ENCODE measurements at places on chromosomes 1 and 21. TPM values are rescaled to one million over a fixed set of nuclear protein-coding genes. Genes with fewer than 3 reads are reported as not detected.

GRCh38 chr1:183733715-183734114 lies 71.2 kb upstream of the RGL1 start:
- DNase-seq = no peak

DNA sequence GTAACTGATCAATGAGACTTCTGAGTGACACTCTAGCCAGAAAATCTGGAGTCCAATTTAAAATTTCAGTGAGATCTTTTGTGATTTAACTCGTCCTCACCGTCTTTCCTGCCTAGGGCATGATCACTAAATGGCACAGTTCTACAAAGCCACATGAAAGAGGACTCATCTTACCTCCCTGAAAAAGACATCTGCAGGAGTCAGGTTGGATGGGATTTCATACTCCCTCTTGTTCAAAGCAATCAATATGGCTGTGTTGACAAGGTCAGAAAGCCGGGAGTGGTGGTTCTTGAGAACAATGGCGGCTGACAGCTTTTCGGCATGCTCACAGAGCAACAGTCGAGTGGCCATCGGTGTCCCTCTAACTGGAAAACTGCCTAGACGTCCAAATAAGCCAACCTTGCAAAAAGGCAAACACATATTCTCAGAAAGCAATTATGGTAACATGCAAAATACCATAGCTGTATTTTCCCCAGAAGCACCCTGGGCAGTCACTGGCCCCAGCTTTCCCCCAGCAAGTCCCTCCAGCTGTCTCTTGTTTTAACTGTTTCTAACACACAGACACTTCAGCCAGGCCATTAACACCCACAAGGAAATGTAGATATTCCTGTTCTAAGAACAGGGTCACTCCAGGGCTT lies 36.6 kb upstream of the ACTA1 start:
- DNase-seq = no peak

DNA sequence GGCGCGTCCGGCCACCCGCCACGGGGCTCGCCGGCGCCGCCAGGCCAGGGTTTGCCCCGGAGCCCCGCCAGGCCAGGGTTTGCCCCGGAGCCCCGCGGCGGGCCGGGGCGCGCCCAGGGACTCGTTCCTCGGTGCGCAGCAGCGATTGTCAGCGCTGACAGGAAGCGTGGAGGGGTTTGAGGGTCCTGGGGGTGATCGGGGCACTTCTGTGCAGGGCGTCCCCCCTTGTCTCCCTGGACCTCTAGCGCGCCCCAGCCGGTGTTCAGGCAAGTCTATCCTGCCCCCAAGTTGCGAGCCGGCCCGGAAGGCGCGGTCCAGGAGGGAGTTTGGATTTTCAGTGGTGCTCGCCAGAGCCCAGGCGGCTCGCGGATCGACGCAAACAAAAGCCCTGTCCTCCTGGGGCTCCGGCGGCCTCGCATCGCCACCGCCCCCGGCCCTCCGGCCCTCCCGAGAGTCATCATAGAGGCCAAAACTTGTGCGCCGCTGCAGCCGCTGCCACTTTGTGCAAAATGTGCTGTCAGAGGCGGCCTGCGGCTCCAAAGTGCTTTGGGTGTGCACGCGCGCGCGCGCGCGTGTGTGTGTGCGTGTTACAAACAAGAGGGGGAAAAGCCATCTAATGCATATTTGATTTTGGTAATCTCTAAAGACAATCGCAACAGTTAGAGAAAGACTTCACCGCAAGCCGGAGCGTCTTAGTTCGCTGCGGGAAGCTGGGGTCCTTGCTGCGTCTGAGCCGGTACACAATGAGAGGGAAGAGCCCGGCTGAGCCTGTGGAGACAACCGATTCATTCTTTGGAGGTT lies 1.0 kb downstream of the ROR1 start:
- DNase-seq = peak; percentile 72

Gene KRTAP13-4
- not detected for total RNA-seq

DNA sequence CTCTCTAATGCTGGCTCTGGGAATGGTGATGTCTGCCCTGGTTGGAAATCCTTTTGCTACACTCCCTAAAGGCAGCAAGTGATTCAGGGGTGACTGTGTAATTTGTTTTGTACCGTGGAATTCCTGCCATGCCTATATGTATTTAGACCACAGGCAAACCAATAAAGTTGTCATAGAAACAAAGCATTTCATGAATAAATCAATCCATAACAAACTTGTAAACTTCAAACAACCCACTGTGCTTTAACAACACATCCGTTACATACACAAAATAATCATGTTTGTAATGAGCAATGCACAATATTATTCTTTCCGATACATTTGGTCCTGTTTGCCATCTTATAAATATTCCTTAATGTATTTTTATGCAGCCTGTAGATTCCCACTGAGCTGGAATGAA lies 330.3 kb upstream of the SNX7 start:
- DNase-seq = no peak

Gene NBPF10
- 0.63 TPM for total RNA-seq

Gene MCOLN2
- total RNA-seq = 3.8 TPM

GRCh38 chr1:44534771-44535170 lies 129.7 kb downstream of the RNF220 start:
- DNase-seq = no peak

DNA sequence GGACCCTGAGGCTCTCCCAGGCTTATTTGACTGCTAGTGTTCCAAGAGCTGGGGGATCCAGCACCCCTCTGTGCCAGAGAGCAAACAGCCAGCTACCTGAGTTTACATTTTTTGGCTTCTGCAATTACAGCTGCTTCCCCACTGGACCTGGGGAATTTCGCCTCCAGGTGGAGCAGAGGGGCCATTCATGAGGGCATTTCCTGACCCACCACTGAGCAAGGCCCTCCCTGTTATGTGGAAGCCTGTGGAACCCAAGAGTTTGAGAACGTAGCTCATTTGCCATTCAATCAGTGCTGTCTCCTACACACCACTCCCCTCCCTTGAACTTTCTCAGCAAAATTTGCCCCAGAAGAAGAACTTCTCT lies 42.7 kb upstream of the TMEM51 start:
- peak; percentile 53 for DNase-seq

Gene SYNC
- 0.11 TPM for total RNA-seq

Gene THEM4
- 8.8 TPM for total RNA-seq

- no peak for DNase-seq
These were observed 48.9 kb downstream of the AHDC1 start for GRCh38 chr1:27554759-27555699.

GRCh38 chr1:33357099-33357498 lies 36.2 kb upstream of the A3GALT2 start:
- no peak for DNase-seq

DNA sequence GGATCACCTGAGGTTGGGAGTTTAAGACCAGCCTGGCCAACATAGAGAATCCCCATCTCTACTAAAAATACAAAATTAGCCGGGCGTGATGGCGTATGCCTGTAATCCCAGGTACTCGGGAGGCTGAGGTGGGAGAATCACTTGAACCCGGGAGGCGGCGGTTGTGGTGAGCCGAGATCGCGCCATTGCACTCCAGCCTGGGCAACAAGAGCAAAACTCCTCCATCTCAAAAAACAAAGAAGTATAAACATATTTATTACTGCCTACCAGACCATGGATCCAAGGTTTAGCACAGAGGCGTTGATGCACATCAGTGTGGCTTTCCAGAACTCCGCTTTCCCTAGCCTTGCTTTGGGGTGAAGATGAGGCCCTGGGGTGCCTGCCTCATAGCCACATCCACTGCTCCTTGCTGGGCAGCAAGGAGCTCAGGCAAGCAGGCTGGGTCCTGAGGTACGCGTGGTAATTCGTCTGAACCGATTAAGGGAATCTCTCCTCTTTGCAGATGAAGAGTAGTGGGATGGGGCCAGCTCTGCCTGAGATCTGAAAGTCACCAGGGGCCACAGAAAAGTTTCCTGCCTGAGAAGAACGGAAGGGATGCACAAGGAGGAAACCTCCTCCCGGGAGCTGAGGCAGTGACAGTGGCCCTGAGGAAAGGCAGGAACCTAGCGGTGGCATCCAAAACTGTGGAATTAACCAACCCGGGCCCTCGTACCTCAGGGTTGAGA lies 52.3 kb upstream of the LBR start:
- DNase-seq = no peak

DNA sequence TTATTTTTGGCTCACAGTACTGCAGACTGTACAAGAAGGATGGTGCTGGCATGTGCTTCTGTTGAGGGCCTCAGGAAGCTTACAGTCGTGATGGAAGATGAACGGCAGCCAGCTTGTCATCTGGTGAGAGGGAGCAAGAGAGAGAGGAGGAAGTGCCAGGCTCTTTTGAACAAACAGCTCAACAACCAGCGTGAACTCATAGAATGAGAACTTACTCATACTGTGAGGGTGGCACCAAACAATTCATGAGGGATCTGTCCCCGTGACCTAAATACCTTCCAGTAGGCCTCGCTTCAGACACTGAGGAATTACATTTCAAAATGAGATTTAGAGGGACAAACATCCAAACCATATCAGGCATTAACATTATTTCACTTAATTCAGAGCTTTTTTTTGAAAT lies 84.7 kb downstream of the PKN2 start:
- no peak for DNase-seq

Gene PROX1
- 3.8 TPM for total RNA-seq

- no peak for DNase-seq
These were observed 215.4 kb downstream of the ZNF648 start for GRCh38 chr1:181846001-181846645.

DNA sequence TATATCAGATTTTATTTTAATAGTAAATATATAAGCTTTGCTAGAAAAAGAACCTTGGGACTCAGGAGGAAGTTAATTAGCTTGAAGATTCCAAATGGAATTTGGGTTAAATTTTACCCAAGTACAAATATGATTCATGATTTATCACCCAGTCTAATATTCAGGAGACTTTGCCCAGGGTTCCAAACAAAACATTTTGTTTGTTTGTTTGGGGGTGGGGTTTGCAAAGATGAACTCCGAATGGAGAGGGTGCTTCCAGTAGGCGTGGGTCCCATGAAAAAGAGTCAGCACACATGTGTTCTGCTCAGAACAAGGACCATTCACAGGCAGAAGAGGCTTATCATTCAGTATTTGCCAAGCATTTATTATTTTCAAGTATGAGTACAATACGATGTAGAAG lies 23.5 kb downstream of the KCNT2 start:
- DNase-seq = no peak

- no peak for DNase-seq
These were observed 7.1 kb downstream of the FOXO6 start for GRCh38 chr1:41368366-41368765.

DNA sequence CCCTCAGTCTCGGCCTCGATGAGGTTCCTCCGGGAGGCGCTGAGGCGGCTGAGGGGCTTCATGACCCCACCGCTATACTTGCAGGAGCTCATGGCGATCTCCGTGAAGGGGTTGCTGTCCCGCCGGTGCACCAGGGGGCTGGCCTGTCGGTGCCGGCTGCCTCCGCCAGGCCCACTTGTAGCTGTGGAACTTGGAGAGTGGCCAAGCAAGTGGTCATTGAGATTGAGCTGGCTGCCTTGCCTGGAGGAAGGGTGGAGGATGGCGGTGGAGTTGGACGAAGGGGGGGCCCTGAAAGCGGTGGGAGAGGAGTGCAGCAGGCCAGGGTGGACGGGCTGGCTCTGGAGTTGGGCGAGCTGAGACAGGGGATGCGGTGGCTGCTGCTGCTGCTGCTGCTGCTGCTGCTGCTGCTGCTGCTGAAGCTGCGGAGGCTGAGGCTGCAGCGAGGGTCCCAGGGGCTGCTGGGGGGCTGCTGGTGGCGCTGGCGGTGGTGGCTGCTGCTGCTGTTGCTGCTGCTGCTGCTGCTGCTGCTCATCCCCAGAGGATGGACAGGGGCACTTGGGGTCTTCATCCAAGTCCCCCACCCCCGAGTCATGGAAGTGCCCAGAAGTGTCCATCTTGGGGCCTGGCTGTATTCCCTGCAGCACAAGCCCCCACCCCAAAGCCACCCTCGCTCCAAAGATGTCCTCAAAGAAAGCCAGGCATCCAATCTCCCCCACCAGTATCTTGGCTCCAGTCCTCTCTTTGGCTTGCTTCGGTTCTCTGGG lies 548 bp downstream of the KCNN3 start:
- DNase-seq = no peak

- DNase-seq = peak; percentile 78
These were observed 144.0 kb downstream of the ROR1 start for GRCh38 chr1:63917571-63918417.
